Stimulated activated CD8-positive, alpha-beta memory T cell treated with anti-CD3 and anti-CD28 coated beads, Interleukin-7, amount 100 ng/mL, for 24 hours (primary cell): ENCODE measurements at places on chromosomes 4 and X.

DNA sequence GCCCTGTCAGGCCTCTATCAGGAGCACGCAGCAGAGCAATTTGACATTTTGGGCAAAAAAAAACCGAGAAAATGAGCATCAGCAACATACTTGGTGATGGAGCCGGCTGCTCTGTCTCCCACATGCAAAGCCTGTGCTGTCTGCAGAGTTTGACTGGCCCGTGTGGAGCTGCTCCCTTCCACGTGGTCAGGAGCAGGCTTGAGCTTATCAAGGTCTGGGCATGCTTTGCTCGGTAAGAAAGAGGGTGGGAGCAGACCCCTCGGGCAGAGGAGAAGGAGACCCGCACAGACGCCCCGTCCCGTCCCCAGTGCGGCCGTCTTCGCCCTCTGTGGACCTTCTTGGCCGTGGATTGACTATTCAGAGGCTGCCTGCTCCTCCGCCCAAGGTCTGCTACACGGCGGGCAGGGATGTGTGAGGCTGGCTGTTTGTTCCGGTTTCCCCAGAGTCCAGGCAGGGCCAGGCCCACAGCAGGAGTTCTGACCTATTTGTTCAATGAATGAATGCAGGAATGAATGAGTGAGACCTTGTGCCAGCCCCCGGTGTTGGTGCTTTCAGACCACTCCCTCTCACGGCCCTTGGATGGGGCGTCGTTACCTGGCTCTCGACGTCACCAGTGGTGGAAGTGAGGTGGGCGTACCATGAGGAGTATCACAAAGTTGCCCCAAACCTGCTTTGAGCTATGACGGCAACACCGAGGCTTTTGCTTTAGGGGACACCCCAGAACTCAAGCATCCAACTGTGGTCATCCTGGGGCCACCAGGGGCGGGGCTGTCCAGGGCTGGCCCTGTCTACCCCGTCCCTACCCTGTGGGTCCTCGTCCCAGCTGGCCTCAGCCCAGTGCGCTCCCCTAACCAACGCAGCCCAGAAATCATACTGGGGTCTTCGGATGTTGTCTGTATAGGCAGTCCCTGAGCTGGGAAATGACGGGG lies 54.7 kb upstream of the ADRA2C start:
- DNase-seq, result no peak

- no peak for DNase-seq
These were observed 249.9 kb downstream of the PRDM5 start for GRCh38 chr4:120672558-120673147.

DNA sequence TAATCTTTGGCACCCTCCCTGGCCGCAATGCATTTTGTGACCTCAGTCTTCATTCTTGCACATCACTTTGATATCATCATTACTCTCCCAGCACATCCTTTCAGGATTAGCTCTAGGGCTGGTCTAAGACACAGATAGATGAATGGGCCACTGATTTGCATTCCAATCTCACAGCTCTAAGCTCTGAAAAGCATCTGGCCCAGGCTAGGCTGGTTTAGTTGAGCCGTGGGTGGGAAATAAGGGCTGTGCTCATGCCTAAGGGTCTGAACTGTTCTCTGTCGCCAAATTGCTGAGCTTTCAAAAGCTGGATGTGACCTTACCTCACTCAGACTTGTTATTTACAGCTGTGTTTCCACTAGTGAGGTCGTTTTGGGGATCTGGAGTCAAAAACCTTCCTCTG lies 30.0 kb upstream of the SLC9A7 start:
- DNase-seq, result no peak

- no peak for DNase-seq
These were observed 43.5 kb upstream of the SERTM2 start for GRCh38 chrX:111467896-111468295.

- DNase-seq, result no peak
These were observed 111.4 kb upstream of the EOLA2 start for GRCh38 chrX:150049647-150050046.

GRCh38 chr4:110945600-110945999 lies 322.7 kb upstream of the PITX2 start:
- DNase-seq, result no peak

- DNase-seq, result no peak
These were observed 610.2 kb downstream of the PCDH18 start for GRCh38 chr4:136922066-136922465.

DNA sequence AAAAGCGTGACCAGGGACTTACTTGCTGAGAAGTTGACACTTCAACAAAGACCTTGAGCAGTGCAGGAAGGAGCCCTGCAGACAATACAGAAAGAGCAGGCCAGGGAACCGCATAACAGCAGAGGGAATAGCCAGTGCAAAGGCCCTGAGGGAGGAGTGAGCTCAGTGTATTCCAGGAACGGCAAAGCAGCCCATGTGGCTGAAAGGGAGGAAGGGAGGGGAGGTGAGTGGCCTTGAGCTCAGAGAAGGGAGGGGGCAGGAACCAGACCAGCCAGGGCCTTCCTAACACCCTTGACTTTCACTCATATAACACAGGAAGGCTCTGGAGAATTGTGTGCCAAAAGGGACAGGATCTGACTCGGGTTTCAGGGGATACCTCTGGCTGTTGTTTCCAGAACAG lies 112.2 kb downstream of the BCOR start:
- no peak for DNase-seq

DNA sequence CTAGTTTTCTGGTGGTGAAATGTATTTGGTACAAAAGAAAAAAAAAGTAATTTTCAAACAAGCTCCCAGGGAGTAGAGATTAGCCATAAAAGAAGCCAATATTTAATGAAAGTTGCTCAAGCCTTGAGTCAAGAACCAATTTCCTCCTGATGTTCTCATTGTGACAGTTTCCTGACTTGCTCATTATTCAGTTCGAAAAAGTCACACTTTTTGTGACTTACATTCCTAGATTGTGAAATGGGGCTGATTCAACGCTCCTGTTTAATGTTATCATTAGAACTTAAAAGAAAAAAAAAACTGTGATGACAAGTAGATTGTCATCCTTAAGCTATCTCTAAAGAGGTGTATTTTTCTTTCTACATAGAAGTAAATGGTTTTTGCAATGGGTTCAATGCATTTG lies 122.6 kb upstream of the BMPR1B start:
- no peak for DNase-seq

- no peak for DNase-seq
These were observed 100.1 kb downstream of the CEP135 start for GRCh38 chr4:56048702-56049431.

DNA sequence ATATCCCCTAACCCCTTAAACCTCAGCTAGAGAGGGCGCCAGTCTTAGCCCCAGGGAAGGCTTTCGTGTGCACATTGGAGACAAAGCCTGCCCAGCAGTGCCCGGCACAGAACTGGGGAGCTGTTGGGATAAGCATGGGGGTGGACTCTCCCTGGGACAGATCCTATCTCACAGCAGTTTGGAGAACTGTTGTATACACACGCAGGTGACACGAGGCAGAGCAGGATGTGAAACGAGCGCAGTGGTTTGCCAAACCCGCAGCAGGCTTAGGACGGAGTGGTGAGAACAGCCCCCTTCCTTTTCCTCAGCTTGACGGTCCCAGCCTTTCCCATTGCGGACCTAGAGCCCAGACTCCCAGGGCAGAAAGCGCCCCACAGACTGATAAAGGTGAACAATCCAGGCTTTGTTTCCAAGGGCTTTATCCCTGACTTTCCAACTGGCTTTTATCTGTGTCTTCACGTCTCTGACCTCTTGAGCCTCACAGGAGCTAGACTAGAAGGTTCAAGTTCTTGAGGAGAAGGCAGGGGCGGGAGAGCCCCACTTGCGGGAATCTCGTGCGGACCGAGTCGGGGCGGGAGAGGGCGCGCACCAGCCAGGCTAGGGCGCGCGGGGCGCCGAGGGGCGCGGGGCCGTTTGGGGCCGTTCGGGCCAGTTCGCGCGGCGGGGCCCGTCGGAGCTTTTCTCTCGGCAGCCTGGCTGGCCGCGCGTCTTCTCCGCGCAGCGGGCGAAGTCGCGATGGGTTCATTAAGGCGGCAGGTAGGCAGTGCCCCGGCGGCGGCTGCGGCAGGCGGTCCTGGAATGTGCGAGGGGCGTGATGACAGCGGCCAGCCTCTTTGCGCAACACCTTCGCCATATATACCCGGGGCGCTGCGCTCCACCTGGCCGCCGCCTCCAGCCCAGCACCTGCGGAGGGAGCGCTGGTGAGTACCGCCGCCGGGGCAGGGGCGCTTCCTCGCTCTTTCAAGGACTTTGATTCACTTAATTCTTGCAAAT lies at the start of gene SLC34A2:
TSS of gene SLC34A2 (plus strand) at position 881 of the 993 bp plus-strand sequence. CDS start 6,650 bp downstream, outside the sequence.
- DNase-seq, result no peak

- DNase-seq, result no peak
These were observed 475.2 kb downstream of the RPA4 start for GRCh38 chrX:97358941-97359340.

GRCh38 chr4:55358246-55358645 lies 12.2 kb downstream of the SRD5A3 start:
- no peak for DNase-seq

GRCh38 chrX:123617007-123617406 lies 115.8 kb downstream of the THOC2 start:
- no peak for DNase-seq

DNA sequence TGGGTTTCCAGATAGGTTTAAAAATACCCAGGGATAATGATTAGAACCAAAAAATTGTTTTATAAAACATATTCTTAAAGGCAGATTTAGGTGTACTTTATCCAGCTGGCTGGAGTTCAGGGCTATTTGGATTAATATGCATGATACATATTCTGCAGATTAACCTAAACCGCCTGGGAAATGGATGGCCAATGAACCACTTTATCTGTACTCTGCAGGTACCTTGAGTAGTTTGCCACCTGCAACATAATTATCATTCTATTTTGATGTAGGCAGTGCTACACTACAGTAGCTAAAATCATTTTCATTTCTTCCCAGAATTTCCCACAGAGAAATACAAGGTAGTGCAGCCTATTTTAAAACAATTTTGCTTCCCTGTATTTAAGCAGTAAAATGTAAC lies 683.2 kb upstream of the GNPDA2 start:
- DNase-seq, result no peak

DNA sequence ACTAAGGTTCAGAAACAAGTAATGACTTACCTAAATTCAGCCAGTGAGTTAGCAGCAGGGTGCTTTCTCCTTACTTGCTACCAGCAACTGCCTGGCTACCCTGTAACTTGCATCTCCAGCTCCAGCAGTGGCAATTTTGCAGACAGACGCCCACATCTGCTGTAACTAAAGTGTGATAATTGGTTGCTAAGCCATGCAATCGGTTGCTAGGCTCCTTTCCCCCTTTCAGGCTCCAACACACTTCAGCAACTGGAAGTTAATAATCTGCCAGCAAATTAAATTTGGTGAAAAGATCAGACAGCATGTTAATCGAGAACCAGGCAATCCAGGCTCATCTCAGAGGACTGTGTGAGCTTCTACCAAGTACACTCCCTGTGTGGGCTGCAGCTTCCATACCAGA lies 24.2 kb upstream of the ARHGEF9 start:
- DNase-seq, result no peak

DNA sequence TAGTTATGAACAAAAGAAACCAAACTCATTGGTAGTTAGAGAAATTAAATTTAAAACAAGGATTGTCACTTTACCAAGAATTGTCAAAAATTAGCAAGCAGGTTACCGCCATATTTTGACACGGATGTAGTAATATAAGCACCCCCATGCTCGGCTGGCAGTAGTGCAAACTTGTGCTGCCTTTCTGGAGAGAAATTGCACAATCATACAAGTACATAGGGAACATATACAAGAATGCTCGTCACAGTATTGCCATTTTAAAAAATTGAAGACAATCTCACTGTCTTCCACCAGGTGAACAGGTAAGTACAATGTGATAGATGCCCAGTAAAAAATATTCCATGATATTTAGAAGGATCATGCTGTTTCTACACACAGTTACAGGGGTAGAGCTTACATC lies 55.6 kb upstream of the SLC39A8 start:
- DNase-seq, result no peak

DNA sequence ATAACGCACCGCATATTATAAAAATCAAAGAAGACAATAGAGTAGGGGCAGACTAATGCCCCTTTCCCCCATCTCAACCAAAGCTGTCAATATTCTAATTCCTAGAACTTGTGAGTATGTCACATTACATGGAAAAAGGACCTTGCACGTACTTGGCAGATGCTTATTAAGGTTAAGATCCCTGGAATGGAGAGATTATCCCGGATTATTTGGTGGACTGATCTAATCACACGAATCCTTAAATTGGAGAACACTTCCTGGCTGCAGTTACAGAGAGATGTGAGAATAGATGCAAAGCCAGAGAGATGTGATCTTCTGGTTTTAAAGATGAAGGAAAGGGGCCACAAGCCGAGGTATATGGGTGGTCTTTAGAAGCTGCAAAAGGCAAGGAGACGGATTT lies 548.7 kb downstream of the SPRY1 start:
- DNase-seq, result no peak

GRCh38 chrX:134010690-134011089 lies 25.3 kb upstream of the GPC3 start:
- DNase-seq, result no peak

DNA sequence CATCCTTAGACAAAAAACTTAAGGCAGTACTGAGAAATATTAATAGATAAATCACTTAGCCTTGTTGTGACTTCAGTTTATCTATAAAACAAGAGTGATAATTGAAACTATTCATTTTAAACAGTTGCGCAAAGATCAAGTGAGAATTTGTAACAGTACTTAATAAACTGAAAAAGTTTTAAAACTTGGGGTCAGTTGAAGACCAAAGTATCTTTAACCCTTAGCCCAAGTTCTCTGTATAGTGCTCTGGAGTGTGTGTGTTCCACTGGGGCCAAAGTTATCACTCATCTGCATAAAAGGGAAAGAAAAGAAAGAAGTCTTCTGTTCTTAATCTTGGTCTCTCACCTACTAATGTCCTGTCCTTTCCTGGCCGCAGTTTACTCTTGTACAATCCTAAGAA lies 11.3 kb downstream of the SMIM14 start:
- no peak for DNase-seq

DNA sequence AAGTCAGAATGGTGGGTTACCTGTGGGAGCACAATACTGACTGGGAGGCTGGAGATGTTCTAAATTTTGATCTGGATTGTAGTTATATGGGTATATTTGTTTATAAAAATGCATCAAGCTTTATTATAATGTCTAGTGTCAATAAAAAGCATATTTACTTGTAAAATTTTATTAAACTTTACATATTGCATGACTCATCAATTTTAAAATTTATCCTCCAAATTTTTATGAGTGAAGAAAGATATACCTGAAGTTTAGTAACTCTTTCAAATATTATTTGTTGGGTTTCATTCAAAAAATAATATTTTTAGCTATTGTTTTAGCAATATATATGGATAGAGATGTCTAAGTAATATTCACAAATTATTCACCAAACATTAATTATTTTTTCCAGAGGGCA lies 103.0 kb downstream of the ANXA5 start:
- no peak for DNase-seq

- DNase-seq, result no peak
These were observed 15.5 kb upstream of the ATOH1 start for GRCh38 chr4:93813092-93813491.

- no peak for DNase-seq
These were observed 485 bp downstream of the AADAT start for GRCh38 chr4:170089274-170089667.
